GM23338 (cell line): ENCODE measurements at places on chromosomes 1 and 21.

DNA sequence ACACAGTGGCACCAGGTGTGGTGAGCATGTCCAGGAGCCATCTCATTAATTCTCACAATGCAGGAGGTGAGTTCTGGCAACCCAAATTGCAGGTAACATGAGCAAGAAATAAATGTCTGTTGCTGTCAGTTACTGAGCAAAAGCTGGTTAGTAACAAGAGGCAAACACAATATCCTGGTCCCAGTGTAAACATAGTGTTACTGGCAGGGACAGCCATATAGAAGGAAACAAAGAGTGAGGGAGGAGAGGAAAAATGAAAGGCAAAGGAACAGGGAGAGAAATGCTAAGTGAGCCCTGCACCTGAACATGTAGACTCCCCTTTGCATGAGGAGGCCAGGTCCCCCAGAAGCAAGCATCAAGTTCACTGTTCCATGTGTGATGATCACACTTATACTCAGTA, 203.6 kb downstream of the TRABD2B start:
- no peak for DNase-seq

GRCh38 chr1:36096500-36097432, 8.1 kb downstream of the ADPRS start:
- DNase-seq, result peak; percentile 84

DNA sequence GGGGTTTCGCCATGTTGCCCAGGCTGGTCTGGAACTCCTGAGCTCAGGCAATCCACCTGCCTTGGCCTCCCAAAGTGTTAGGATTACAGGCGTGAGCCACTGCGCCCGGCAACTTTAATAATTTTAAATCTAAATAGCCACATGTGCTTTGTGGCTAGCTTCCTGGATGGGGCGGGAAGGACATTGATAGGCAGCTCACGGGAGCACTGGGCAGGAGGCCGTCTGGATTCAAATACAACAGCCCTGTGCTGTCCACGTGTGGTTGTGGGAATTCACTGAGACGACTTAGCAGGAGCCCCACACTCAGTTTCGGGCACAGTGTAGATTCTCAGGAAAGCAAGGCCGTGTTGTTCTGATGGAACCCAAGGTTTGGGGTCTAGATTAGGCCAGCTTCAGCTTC, 177.1 kb downstream of the ETS2 start:
- DNase-seq, result no peak

- DNase-seq, result no peak
Observed at GRCh38 chr1:27342778-27343638, 1.2 kb downstream of the SYTL1 start.

GRCh38 chr1:151629278-151629677, 17.4 kb downstream of the SNX27 start:
- no peak for DNase-seq

DNA sequence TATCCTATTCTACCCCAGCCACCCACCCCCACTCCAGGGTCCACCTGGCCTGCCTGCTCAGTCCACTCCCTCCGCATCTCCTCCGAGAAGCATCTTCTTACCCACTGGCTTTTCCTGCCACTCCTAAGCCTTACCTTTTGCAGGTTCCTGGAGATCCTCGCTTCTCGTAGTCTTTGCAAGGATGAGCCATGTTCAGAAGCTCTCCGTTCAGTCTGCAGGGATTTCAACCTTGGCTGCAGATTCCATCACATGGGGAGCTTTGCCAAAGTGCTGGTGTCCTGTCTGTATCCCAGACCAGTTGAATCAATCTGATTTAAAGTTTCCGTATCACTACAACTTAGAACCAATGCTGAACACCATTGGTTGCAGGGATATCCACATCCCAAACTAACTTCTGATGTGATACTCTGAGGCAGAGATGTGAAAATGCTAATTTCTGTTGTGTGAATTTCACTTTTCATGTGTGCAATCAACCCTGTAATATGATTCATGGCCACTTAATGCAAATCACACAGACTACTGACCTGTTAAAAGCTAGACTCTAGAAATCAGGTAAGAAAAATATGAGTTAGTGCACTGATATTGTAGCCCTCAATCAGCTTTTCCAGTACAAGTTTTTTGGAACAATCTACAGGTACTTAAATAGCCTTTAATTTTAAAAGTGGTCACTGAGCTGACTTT, 61.9 kb downstream of the CAPN2 start:
- DNase-seq, result no peak

GRCh38 chr1:234871039-234871709, 257.5 kb downstream of the TOMM20 start:
- DNase-seq, result no peak

DNA sequence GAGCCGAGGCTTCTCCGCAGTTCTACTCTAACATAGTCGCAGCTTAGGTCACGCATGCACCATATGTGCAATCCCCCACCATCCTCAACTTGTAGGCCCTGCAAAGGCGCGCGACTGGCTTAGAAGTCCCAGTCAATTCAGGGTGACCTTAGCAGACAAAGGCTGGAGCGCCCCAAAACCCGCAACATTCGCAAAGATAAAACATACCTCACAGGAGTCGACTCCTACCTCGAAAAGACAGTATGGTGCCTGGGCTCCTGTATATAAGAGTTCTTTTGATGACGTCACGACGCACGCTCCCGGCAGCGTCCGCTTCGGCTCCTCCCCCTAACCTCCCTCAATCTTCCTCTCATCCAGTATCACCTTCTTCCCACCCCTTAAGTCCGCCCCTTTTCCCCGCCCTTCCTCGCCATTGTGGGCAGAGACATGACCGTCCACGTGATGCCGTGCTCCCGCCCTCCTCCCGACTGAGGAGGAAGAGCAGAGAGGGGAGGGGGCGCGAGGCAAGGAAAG, at the start of gene GAS5:
Gene GAS5, minus strand, starts transcription at position 237 of the 513 bp plus-strand sequence.
- peak; percentile 100 for DNase-seq

DNA sequence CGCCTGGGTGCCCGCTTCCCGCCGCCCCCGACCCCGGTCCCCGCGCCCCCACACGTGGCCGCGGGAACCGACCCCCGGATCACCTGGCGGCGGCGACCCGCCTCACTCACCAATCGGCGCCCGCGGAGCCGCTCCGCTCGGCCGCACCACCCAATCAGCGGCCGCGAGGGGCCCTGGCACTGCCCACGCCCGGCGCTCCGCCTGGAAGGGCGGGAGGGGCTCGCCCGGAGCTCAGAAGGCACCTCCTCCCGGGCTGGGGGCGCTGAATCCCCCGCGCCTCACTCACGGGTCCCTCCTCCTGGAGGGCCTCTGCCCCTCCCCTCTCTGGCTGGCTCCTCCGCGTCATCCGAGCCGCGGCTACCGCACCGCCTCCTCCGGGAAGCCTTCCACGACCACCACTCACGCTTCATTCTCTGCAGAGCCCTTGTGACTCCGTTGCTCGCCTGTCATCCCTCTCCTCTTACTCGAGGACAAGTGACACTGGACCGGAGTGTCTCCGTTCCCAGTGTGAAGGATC, 374 bp downstream of the SH2D5 start:
- DNase-seq, result peak; percentile 92

GRCh38 chr21:31837618-31838390, 35.0 kb upstream of the HUNK start:
- no peak for DNase-seq

- no peak for DNase-seq
Observed at GRCh38 chr1:53532912-53533311, 73.7 kb downstream of the DMRTB1 start.
